ENCODE measurements at places on chromosomes 16 and 17.

DNA sequence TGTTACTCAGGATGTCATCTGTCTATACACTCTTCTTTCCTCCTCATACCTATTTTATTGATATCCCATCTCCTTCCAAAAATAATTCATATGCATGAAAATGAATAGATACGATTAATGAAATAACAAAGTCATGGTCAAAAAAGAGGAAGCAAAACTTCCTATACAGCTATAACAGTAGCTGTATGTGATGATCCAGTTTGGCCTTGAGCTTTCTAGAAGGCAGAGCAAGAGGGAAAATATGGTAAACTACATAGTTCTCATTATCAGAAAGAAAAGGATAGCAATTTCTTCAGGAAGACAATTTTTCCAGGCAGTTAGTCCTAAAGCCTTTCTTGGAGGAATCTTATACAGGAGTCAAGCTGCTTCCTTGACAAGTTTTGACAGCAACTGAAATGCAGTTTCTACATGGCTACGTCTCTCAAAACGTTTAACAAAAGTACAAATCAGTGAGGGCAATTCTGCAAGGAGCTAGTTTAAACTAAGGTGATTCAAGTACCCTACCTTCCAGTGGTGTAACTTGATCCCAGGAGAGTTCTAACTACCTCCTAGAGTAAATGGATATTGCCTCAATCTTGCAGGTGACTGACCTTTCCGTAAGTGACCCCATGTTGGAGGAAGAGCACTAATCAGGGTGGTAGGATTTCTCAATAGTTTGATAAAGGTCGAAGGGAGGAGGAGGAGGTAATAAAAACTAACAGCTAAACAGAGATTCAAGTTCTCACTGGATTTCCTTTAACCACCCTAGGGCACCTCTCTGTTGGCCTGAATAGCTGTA, 1.0 kb downstream of the SPAG5 start:
- no peak for DNase-seq

GRCh38 chr17:39739885-39740356, 2.2 kb downstream of the GRB7 start:
- DNase-seq: no peak

- DNase-seq: no peak
These were observed 5.6 kb upstream of the TUBG2 start for GRCh38 chr17:42653179-42654124.

- DNase-seq: no peak
These were observed 7.1 kb downstream of the TRAF7 start for GRCh38 chr16:2162676-2163118.
